NCI-H146 (cell line): ENCODE measurements at places on chromosomes 7 and 10.

DNA sequence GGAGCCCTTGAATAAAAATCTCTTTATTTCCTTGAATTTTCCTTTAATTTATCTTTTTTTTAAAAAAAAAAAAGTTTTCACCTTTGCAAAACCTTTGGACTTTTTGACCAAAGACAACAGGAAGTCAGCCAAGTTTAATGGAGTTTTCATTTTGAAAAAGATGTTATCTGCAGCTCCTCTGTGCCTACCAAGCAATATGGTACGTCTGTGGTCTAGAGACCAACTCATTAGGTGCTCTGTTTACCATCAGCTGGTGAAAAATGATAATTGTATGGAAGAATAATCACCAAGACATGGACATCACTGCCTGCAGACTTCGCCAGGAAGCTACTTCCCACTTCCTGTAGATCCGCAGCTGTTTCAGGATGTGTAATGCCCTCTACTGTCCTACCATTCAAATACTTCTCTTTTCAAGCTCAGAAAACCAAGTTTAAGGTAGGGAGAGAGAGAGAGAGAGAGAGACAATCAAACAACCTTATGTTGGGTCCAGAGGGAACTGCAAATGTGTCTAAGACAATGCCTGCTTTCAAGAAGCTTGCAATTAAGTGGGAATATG lies 18.7 kb downstream of the PLXNA4 start:
- DNase-seq = no peak

DNA sequence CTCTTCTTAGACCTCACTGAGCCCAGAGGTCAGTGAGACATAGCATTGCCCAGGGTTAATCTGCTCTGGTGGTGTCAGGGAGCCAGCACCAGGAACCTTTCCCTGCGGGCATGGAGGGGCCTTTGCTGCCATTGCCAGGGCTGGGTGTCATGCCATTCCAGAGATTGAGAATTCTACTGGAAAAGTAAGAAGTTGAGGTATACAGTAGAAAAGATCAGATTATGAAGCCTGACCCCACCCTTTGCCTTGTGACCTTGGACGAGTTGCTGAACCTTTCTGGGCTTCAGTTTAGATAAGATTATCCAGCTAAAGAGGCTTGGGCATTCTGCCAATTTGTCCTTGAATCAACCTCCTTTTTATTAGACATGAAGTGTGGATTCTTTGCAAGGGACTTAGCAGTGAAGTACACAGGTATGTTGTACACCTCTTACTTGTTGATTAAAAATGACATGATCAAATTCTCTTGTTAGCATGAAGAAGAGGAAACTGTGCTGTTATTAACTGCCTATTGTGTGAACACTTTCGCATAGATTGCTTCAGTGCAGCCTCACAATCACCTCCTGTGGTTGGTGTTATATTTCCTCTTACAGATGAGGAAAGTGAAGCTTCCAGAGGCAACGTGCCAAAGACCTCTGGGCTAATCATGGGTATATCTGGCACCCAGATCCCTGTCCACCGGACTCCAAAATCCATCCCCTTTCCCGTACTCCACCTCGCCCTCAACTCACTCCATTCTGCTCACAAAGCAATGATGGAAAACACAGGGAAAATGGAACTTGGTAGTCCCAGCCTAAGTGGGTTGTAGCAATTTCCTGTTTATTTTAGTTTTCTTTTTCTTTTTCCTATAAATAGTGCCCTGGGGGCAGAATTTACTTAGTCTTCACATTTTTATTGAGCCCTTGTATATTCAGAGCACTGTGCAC lies 151.3 kb downstream of the CAMK1D start:
- peak; percentile 86 for DNase-seq

DNA sequence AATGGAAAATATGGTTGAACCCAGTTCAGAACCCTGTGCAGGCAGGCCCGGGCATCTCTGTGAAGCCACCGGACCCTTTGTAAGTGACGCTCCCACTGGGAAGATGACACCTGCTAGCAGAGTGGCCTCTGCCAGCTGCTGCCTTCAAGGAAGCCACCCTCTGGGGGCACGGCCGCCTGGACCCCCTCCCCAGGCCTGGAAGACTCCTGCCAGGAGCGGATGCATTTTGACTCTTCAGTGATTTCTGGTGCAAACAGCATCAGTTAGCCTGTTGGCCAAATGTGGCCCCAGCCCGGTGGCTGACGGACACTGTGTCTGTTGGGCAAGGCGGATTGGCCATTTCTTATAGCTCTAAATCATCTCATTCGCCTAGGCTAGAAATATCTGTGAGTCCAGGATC lies 514.1 kb upstream of the FOXK1 start:
- DNase-seq = no peak

DNA sequence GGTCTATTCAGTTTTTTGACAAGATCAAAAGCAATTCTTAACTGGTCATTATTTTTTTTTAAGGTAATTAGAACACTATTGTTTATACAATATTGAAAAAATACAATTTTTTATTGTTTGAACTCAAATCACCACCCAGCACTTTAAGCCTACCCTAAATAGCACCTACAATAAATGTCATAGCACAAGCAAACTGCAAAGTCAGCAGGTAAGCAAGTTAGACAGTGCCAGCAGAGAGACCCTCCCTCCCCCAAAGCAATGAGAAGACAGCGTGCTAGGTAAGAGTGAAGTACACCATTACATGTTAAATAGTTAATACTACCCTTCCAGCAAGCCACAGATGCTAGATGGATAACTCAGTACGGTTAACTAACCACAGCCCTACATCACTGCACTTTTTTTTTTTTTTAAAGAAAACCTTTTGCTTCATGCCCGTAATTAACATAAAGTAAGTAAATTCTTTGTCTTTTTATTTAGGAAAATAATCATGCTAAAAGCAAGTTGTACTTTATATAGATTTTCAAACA lies 120.0 kb downstream of the UBE2H start:
- no peak for DNase-seq

GRCh38 chr10:84224411-84225028 lies 824 bp downstream of the LRIT2 start:
- no peak for DNase-seq

DNA sequence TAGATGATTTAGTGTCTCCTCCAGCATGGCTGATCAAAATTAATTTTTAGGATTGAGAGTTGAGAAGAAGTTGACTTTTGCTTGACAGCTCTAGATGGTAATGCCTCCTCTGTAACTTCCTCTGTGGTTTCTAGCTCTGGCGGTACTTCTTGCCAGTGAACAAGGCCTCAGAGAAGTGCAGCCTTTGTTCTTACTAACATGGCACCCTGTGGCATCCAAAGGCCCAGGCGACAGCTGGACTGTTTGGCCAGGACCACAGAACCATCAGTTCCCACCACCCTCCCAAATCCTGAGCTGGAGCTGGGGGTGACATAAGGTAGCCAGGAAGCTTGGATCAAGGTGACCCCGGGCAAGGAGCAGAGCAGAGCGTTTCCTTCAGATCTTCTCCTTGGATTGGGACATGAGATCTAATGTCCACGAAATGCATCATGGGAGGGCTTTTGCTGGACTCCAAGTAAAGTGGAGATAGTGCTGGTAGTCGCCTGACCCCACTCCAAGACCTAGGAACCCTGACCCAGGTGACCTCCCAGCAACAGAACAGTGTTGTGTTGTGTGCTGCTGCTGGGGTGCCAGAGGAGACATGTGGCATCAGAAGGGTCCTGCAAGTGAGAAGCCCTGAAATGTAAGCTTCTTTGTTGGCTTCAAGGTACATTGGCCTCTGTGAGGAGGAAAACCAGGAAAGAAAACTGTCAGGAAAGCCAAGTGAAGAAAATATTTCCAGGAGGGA lies 41.8 kb downstream of the APBB1IP start:
- no peak for DNase-seq

DNA sequence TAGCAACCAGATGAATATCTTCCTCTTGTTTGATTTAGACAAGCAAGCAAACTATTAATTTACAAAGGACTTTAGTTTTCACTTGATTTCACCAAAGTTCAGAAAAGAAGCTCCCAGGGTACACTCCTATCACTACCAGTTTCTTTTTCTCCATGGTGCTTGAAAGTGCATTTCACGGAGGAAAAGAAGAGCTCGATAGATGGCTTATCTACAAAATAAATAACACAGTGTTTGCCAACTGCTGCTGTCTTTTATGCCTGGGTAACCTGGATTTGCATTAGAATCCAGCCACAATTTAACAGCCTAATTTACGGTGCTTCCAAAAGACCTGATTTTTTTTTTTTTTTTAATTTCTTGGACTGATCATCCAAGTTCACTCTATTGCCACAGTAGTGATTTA lies 275.7 kb downstream of the GPR37 start:
- peak; percentile 3 for DNase-seq

DNA sequence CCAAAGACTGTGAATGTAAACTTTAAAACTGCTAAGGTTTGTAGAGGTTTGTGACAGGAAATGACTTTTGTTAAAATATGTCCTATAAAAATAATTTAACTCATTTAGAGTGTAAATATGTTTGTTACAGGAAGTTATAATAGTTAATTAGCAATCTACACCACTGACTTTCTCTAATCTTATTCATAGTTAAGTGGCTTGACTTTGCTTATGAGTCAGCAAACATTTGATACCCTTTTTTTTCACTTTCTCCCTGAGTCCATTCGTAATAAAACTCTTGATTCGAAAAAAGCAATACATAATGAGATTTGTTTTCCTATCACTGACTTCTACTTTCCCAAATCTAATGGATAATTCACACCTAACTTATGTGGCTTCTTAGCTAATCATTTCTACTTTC lies 317.7 kb upstream of the SEMA3C start:
- DNase-seq = no peak

GRCh38 chr10:121088524-121088923 lies 237.4 kb downstream of the WDR11 start:
- peak; percentile 49 for DNase-seq

GRCh38 chr7:83934118-83934734 lies 260.4 kb downstream of the SEMA3A start:
- no peak for DNase-seq

GRCh38 chr7:139763330-139763729 lies 14.5 kb downstream of the HIPK2 start:
- DNase-seq = no peak
